ENCODE measurements at places on chromosomes 13 and 19. TPM values are rescaled to one million over a fixed set of nuclear protein-coding genes. Genes with fewer than 3 reads are reported as not detected.

The CEACAM7 gene
- total RNA-seq = not detected

The IGFL2 gene
- total RNA-seq = not detected

The ILF3 gene
- total RNA-seq = 153 TPM

The INAFM1 gene
- 3.9 TPM for total RNA-seq

The S1PR5 gene
- total RNA-seq = 0.08 TPM

DNA sequence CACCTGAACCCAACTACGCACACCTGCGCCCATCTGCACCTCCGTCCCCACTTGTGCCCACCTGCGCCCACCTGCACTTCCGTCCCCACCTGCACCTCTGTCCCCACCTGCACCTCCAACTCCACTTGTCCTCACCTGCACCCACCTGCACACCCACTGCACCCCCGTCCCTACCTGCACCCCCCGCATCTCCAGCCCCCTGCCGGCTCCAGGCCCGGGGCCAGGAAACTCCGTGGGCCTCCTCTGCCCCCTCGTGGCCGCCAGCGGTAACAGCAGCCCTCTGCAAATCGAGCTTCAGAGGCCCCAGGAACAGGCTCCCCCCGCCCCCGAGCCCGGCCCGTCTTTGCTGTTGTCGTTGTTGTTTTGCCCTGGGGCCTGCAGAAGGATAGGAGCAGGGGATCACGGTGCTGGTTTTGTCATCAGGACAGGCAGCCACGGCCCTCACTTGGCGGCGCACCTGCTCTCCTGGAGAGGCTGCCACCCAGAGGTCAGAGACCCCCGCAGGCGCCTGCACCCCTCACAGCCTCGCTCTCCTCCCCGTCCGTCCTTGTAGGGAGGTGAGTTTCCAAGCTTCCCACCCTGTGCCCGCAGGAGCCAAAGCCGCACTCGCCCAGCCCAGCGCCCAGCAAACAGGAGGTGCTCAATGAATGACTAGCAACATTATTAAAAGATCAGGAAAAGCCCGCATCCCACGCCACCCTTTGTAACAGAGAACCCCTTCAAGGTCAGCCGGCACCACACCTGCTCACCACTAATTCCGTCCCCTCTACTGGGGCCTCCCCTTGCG is 65.4 kb downstream of the GNG7 start:
- no peak for DNase-seq

- no peak for DNase-seq
Observed at GRCh38 chr19:30669329-30670010, 297.3 kb downstream of the ZNF536 start.

DNA sequence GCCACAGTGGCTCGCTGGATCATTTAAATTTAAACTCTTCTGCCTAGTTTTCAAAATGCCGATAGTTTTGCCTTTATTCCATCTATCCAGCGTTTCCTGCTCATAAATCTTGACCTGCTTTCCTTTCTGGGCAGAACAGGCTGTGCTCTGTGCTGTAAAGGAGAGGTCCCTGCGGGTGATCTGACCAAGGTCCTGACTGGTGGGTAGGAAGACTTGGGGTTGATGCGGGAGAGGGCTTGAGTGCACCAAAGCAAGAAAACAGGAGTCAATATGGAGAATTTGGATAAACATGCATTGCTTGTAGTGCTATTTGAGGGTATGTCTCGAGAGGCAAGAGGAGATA is 533.6 kb downstream of the MYO16 start:
- no peak for DNase-seq

GRCh38 chr13:36548129-36548528 is 115.8 kb downstream of the CCNA1 start:
- no peak for DNase-seq

All from kidney epithelial cell (primary cell).